ENCODE measurements at places on chromosomes 16 and 17.

- peak; percentile 46 for DNase-seq
These were observed at the start of gene CACNG4 for GRCh38 chr17:66963909-66964771. TSS of gene CACNG4 (plus strand) at chr17:66964707. CDS start at chr17:66964912, 205 bp downstream.

DNA sequence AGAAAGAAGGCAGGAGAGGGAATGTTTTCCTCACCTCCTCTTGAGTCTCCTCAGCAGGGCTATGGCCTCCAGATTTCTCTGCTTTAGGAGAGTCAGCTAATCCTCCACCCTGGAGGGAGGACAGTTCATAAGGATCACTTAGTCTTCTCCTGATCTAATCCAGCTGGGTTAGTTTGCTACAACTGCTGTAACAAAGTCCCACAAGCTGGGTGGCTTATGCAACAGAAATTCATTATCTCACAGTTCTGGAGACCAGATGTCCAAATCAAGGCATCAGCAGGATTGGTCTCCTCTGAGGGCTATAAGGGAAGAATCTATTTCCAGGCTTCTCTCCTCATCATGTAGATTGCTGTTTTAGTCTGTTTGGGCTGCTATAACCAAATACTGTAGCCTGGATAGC is 40.6 kb upstream of the XYLT1 start:
- no peak for DNase-seq

- DNase-seq, result no peak
These were observed 64.8 kb upstream of the AMZ2 start for GRCh38 chr17:68182940-68183551.

DNA sequence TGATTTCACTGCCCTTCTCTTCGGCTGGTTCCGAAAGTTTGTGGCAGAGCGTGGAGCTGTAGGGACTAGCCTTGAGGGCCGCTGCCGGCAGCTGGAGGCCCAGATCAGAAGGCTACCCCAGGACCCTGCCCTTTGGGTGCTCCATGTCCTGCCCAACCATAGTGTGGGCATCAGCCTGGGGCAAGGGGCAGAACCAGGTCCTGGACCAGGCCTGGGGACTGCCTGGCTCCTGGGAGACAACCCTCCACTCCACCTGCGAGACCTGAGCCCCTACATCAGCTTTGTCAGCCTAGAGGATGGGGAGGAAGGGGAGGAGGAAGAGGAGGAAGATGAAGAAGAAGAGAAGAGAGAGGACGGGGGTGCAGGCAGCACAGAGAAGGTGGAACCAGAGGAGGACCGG is 856 bp upstream of the CXCL16 start:
- DNase-seq, result no peak

DNA sequence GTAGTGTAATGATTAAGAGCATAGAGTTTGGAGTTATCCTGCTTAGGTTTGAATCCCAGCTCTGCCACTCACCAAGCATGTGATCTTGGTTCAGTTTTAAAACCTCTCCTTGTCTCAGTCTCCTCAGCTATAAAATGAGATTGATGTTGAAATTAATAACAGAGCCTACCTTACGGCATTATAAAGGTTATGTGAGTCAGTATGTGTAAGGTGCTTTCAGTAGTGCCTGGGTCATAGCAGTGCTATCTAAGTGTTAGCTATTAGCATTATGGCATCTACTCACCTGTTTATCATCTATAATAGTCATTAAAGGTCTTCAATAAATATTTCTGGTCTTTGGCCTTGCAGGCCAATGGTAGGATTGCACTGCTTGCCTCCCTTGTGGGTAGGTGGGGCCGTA is 53.4 kb downstream of the PRKCB start:
- DNase-seq, result no peak

DNA sequence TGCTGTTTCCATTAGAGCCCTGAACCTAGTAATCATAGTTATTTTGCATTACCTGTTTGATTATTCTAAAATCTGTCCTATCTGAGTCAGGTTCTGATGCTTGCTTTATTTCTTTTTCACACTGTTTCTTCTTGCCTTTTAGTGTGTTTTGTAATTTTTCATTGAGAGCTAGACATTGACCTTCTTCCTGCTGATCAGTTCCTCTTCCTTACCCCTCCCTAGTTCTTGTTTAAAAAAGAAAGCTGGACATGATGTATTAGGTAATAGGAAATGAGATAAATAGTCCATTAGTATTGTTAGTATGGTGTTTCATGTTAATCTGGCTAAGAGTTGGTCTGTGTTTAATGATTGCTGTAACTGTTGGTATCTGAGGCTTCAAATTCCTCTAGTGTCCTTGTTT is 13.4 kb downstream of the WWP2 start:
- no peak for DNase-seq

DNA sequence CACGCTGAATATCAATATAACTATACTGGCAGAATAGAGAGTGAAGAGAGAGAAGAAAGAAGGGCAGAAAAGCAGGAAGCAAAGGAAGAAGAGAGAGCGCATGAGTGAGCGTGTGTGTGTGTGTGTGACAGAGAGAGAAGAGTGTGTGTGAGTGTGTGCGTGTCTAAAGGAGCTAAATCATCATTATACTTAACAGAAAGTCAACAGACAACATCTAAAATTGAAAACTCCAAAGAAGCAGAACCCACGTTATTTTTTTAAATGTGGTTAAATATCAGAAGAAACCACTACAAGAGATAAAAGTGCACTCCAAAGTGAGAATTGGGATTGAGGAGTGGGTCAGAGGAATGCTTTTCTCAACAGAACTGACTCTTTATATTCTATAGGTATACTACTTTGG is 77.2 kb downstream of the BRIP1 start:
- no peak for DNase-seq

DNA sequence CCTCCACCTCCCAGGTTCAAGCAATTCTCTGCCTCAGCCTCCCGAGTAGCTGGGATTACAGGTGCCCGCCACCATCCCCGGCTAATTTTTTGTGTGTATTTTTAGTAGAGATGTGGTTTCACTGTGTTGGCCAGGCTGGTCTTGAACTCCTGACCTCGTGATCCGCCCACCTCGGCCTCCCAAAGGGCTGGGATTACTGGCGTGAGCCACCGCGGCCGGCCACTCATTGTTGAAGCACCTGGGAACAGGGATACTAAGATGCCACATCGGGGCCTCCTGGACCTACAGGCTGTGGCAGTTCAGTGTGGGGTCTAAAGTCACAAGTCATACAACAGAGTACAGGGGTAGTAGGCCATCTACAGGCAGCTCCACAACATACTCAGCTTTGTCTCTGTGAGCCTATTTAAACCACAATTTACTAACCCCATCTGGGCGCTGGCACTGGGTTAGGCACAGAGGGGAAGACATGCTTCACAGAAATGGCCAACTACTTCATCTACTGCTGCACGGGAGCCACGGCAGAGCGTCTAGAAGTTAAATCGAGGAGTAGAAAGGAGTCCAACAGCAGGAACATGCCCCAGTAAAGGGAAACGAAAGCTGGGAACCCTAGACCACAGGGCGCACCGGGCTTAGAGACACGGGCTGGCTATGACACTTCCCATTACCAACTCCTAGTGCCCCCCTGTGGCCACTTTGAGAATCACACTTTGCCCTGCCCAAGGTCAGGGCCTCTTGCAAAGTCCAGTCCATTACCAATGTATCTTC is 4.3 kb downstream of the VAMP2 start:
- peak; percentile 71 for DNase-seq

GRCh38 chr17:3510090-3510489 is 34.3 kb downstream of the ASPA start:
- no peak for DNase-seq

DNA sequence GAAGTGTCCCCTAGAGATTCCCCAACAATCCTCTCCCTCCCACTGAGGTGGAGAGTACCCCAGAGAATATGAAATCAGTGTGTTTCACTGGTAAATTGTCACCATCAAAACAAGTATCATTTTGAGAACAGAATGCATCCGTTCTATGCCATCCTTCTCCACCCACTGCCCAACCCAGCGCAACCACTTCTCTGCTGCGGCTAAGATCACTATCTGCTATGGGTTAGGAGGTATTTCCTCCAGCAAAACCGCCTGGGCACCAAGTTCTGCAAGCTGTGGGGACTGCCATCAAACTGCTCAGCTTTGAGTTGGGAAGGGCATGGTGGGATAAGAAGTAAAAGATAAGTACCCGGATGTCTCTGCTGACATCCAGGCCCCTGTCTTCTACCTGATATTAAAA is 24.4 kb downstream of the CNTNAP1 start:
- DNase-seq, result no peak

GRCh38 chr16:86525696-86526095 is 15.4 kb downstream of the FOXF1 start:
- no peak for DNase-seq

DNA sequence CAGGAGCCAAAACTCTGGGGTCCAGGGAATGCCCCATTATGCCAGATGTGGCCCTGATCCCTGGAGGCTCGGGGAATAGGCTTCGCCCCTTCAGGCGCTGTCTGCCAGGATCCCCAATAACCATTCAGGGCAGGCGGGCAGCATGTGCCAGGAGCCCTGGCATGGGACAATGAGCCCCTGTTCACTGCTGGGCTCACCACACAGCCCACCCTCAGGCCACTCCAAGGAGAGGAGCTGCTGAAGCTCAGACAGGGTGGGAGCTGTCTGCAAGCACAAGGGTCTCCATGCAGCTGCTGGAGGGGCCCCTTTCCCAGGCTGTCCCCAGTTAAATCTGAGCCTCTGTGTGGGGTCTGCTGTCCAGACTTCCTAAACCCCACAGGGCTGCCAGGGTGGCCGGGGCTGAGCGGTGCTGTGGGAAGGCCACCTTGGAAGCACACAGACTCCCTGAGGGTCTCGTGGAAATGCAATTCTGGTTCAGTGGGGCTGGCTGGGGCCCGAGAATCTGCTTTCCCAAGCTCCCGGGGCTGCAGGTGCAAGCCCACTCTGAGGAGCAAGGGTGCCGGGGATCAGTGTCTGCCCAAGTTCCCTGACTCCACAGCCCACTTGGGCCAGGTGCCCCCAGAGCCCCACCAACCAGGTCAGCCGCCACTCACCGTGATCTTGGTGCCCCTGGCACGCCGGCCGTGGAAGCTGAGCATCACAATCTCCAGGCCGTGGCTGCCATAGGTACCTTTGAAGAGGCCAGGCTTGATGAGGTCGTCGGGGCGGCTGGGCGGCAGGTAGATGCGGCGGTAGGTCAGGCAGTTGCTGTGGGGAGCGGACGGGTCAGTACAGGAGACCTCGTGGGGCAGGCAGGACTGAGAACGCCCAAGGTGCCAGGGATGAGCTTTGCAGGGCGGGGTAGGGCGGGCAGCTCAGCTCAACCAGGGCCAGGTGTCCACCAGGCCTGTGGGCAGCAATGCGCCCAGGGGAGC is 17.7 kb upstream of the C16orf95 start:
- DNase-seq, result no peak

GRCh38 chr17:6384481-6384880 is 50.4 kb downstream of the AIPL1 start:
- no peak for DNase-seq

GRCh38 chr17:66531851-66532295 is 229.5 kb downstream of the PRKCA start:
- DNase-seq, result no peak

GRCh38 chr17:54754560-54754959 is 146.1 kb upstream of the TOM1L1 start:
- DNase-seq, result no peak

GRCh38 chr17:66988069-66988798 is 23.7 kb downstream of the CACNG4 start:
- no peak for DNase-seq

- DNase-seq, result no peak
These were observed 2.5 kb upstream of the HELZ start for GRCh38 chr17:67247416-67247900.

- DNase-seq, result no peak
These were observed 194.2 kb downstream of the ZFHX3 start for GRCh38 chr16:72853575-72854266.

GRCh38 chr16:7398536-7398935 is 65.9 kb downstream of the RBFOX1 start:
- DNase-seq, result no peak

DNA sequence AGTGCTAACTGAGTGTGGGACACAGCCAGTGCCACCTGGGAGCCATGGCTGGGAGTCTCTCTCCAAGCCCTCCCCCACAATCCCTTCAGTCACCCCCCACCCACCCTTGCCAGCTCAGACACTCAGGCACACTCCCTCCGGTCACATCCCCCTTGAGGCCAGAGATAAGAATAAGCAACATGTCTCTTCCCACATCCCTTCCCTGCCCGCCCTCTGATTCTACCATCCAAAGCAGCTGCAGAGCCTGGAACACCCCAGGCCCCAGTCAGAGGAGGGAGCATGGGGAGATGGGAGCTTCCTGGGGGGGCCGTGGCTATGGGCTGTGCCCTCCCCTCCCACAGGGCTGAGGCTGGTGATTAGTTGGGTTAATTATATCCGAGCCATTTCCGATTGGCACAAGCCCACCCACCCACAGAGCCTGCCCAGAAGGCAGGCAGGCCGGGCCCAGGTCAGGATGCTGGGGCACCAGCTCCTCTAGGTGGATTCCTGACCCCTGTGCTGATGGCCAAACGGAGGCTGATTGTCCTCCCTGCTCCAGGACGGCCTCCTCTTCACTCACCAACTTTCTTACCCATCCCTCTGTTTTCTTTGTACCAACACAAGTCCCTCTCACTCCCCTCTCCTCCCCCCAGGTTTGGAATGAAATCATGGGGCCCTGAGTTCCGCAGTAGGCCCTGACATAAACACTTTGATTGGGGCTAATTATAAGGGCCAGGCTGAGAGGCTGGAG is 28.6 kb upstream of the MEIOC start:
- DNase-seq, result no peak

DNA sequence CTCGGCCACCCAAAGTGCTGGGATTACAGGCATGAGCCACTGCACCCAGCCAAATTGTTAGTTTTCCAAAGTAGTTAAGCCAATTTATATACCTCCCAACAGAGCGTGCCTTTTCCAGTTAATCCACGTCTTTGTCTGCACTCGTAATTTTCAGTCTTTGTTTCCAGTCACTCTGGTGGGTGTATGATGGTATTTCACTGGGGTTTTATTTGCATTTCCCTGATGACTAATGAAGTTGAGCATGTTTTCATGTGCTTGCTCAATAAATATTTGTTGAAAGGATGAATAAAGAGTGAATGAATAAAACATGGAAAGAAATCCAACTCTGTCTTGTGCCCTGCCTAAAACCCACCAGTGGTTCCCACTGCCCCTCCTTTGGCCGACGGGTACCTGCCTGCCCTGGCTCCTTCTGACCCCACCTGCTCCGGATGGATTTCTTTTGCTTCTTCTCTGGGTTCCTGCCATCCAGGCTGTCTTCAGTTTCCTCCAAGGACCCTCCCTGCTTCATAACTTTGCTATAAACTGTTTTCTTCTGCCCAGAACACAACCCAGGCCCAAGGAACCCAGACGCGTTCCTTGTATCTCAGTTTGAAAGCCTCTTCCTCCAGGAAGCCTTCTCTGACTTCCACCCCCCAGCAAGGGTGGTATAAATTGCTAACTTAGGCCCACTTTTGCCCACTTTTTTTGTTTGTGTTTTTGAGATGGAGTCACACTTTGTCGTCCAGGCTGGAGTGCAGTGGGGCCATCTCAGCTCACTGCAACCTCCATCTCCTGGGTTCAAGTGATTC is 3.0 kb upstream of the ABCC1 start:
- DNase-seq, result no peak

GRCh38 chr16:82832821-82833220 is 206.1 kb downstream of the CDH13 start:
- no peak for DNase-seq

GRCh38 chr17:42855048-42855596 is 4.1 kb downstream of the AOC3 start:
- no peak for DNase-seq
